ENCODE measurements at places on chromosomes 6 and 20.
A peak's percentile ranks its signal among the peaks of the same experiment; 100 is the strongest.

GRCh38 chr20:62382306-62383198 lies 4.4 kb upstream of the RPS21 start:
- peak; percentile 82 for DNase-seq

GRCh38 chr6:26173836-26174145 lies 86.6 kb downstream of the HFE start:
- DNase-seq: no peak

GRCh38 chr20:45294003-45294368 lies 12.7 kb upstream of the RBPJL start:
- no peak for DNase-seq

DNA sequence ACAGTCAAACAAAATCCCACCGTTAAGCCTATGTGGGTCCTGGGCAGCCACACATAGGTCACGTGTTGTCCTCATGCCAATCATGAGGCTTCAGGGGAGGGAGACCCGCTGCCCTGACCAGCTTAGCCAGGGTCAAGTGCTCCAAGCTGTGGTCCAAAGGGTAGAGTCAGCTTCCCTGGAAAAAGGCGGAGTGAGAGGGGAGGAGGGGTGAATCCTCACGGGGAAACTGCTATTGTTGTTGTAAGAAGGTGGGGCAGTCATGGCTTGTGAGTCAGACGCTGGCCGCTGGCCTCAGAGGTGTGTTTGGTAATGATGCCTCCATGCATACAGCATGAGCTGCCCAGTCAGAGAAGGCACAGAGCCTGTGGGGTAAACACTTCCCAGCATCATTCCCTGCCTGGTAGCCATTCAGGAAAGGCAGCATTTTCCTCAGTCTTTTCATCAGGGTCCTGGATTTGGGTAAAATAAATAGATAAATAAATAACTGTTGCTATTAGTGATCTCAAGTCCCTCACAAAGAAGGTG lies 8.7 kb downstream of the CST3 start:
- DNase-seq: no peak

DNA sequence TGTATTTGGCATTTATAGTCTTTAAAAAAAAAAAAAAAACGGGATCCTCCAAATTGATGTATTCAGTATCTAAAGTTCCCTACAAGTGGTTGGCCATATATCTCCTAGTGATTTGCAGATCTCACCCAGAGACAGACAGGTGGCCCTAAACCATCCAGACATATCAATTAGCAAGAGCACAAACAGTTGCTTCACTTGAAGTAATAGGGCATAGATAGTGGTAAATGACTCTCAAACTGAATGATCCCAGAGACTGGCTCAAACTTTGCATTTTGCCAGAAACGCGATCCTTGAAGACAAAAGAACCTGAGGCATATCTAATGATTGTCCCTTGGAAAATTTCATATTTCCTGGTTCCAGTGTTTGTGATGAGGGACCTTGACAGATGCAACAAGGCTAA lies 54.6 kb downstream of the HMGCLL1 start:
- no peak for DNase-seq

DNA sequence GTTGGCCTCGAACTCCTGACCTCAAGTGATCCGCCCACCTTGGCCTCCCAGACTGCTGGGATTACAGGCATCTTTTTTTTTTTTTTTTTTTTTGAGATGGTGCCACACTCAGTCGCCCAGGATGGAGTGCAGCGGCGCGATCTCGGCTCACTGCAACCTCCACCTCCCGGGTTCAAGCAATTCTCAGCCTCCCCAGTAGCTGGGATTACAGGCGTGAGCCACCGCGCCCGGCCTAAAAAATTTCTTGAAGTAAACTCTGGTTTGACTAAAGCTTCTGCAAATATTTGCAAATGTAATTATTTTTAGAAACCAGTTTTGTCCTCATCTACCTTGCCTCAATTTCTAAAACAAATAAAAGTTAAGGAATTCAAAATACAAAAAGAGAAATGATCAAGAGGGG lies 1.2 kb downstream of the IBTK start:
- DNase-seq: no peak

DNA sequence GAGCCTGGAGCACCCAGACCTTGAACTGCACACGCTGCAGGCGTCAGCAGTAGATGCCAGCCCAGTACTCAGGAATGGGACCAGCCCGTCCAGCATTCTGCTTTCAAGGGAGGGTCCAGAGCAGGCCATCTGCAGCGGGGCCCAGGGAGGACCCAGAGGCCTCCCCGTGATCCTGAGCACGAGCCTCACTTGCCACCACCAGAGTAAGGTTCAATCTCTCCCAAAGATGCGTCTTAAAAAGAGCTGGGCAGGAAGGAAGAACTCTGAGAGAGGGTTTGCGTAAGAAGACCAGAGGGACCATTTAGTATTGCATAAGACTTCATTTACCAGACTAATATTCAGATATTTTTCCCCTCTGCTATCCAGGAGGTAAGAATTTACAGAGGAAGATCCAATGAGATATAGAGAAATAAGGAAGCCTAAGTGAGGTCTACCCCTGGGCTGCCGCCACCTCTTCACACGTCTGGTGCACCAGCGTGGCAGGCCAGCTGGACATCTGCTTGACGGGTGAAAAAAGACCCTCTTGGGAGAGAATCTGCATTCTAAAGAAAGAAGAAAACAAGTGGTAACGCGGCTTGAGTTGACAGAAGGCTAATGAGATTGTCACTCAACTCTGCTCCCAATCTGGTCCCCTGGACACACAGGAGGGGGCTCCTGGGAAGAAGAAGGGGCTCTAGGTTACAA lies 107.3 kb downstream of the PRND start:
- no peak for DNase-seq

GRCh38 chr6:30707281-30707850 lies 9.7 kb downstream of the MDC1 start:
- DNase-seq: no peak

DNA sequence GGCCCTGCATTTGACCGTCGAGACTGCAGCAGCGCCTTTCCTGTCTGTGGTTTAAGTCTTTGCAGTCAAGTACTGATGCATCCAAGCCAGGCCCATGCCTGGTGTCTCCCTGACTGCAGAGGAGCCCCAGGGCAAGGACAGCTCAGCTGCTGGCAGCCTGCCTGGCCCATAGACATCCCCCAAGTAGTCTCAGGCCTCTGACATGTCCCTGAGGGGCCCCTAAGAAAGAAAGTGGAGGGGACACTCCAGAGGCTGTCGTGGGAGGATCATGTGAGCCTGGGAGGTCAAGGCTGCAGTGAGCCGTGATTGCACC lies 18.0 kb downstream of the HRH3 start:
- DNase-seq: no peak

Measured in NCI-H1930 (cell line).